Amniotic stem cell (primary cell): ENCODE measurements at places on chromosomes 11 and 22.

- DNase-seq = no peak
Measured at GRCh38 chr11:43985386-43985752, 42.9 kb downstream of the C11orf96 start.

- DNase-seq = no peak
Measured at GRCh38 chr11:10857459-10857708, 469 bp downstream of the ZBED5 start.

DNA sequence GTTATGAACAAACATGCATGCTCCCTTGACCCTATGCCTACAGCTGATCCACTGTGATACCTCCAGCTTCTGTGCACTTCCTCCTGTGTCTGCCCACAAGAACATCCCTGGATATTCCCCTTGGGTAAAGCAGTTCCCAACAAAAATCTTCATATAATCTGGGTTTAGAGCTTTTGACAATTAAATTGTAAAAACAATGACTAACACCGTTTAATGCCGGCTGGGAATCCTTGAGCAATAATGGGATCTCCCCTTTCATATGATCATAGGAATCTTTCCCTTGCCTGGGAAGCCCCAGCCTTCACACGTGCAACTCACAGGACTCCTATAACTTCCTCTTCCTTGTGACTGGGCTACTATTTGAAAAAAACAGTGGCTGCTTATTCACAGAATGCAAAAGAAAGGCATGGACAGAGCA lies 6.3 kb upstream of the ZC3H12C start:
- no peak for DNase-seq

GRCh38 chr11:113267493-113267892 lies 46.9 kb upstream of the TTC12 start:
- DNase-seq = no peak

GRCh38 chr22:44254811-44255210 lies 57.9 kb downstream of the SHISAL1 start:
- no peak for DNase-seq

- no peak for DNase-seq
Measured at GRCh38 chr22:27863001-27863400, 56.1 kb downstream of the PITPNB start.

DNA sequence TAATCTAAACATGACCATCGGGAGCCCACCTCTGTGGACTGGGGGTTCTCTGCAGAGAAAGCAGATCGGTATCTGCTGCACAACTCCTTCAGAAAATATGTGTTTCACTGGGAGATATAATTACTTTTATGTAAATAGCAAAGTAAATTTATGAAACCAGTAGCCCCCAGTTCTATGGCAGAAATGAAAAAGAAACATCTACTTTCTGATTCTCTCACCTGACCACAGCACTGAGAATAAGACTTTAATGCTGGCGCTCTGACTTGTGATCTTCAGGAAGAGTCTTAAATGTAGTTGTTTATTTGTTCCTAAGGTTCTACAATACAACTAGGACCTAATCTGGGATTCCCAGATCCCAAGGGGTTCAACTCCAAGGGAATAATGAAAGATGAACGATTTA lies 518.0 kb downstream of the DLG2 start:
- no peak for DNase-seq

DNA sequence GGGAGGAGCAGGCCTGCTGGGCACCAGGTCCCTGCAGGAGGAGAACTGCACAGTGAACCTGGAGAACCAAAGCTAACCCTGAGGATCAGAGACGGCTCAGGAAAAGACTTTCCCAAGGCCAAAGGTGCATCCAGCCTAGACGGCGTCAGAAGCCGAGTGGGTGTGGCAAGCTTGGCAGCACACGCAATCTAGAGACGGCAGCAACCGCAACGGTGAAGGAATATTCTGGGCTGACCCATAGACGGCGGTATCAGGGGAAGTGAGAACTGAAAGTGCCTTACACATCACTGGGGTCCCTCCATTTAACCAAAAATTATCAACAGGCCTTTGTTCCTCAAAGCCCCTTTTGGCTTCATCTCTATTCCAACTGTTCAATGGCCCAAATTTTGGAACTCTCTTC lies 26.2 kb downstream of the SPATA19 start:
- DNase-seq = no peak

DNA sequence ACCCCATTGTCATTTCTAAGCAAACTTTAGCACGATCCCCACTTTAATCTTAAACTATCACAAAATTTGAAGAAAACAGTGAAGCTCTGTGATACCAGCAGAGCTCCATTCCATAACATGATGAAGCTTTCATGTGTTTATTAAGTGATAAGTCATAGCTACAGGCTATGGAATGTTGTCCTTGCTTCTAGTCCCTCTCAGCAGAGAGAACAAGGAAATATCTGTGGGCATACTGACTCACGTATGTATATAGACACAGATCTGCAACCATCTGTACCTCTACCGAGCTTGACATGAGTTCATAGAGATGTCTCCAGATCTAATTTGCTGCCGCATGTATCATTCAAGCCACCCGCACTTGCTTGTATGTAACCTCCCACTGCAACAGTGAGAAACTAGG lies 588.9 kb downstream of the ETS1 start:
- DNase-seq = no peak

DNA sequence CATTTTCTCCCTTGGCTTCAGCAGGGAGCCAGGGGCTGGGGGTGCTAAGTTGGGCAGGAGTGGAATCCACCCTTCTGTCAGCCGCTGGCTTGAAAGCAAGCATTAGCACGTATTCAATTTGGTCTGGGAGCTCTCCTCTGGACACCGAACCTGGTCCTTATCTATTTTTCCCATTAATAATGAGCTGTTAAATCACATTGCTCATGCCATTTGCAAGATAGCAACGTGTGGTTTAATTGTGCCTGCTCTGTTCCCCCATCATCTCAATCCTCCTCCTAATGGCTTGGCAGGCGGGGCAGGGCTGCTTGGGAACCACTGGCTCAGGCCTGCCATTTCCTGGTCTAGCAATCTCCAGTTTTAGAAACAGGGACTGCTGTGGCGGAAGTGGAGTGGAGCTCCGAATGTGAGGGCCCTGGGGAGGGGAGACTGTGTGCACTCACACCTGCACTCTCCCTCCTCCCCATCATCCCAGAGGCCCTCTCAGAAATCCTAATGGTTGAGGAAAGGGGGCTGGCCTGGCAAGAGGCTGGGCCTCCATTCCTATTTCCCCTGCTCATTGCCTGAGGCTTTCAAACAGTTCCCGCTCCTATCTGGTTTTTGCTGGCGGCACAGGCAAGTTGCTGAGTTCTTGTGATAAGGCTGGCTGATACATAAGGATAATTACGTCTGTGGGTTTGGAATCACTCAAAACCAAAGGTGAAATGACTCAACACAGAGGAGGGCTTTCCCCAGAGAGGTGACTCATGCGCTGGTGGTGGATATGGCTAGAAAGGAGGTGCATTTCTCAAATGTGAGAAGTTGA lies 201.2 kb upstream of the E2F8 start:
- peak; percentile 69 for DNase-seq

- DNase-seq = no peak
Measured at GRCh38 chr11:103112364-103112763, 3.1 kb downstream of the DYNC2H1 start.

GRCh38 chr11:48088682-48089050 lies 108.3 kb downstream of the PTPRJ start:
- DNase-seq = no peak

DNA sequence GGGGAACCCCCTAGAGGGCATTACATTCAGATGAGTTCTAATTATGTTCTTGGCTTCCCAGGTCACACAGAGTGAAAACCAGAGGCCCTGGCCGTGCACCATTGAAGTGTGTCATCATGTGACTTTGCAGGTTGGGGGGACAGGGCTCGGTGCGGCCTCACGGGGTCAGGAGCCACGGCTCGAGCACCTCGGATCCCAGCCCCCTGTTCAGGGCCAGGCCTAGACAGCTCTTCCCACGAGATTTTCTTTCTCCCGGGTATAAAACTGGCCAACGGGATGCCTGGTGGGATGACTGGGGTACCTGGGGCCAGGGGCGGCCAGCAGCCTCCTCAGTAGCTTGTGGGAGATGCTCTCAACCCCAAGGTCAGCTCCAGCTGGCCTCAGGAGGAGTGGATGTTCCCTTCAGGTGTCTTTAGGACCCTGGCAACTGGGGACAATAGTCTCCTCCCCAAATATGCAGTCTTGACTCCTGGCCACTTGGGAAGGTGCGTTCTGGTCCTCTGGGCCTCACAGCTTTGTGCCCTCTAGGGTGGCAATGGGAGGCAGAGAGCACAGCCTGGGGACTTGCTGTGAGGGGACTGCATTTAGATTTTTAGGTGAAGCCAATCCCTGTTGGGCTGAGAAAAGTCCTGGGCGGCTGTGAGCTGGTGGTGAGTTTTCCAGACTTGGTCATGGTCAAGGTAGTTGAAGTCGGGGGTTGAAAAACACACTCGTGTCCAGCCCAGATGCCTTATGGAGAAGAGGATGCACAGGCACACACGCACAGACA lies 95.6 kb downstream of the KCNQ1 start:
- no peak for DNase-seq

GRCh38 chr11:15769203-15769602 lies 587.1 kb downstream of the SOX6 start:
- no peak for DNase-seq

DNA sequence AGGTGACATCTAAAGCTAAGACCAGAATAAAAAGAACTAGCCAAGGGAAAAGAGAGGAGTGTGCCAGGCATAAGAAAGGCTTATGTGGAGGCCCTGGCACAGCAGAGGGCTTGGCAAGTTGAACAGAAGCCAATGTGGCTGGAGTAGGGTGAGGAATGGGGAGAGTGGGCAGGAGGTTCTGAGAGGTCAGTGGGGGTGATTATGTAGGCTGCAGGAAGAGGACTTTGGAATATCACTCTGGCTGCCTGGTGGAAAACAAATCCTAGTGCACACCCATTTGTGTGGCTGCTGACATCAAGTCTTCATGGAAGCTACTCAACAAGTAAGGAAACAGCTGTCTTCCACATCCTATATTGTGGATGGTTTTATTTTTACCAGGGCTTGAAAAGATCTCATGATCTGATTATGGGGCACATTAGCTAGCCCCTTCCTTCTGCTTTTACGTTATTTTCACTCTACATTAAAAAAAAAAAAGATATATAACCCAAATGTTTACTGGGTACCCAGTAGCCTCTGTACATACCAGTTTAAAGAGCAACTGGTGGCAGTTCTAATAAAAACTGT lies 3.4 kb downstream of the MRPL16 start:
- no peak for DNase-seq

DNA sequence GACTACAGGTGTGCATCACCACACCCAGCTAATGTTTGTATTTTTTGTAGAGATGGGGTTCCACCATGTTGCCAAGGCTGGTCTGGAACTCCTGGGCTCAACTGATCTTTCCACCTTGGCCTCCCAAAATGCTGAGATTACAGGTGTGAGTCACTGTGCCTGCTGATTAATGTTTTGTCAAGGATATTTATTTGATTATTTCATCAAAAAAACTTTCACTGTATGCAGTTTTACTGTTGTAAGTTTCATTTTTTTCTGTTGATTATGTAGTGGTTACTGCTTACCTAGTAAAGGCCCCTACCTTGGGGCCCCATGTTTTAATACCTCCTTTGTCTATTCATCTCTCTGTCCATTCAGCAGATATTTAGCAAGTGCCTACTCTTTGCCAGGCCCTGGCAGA lies 16.7 kb upstream of the FAM168A start:
- DNase-seq = no peak

DNA sequence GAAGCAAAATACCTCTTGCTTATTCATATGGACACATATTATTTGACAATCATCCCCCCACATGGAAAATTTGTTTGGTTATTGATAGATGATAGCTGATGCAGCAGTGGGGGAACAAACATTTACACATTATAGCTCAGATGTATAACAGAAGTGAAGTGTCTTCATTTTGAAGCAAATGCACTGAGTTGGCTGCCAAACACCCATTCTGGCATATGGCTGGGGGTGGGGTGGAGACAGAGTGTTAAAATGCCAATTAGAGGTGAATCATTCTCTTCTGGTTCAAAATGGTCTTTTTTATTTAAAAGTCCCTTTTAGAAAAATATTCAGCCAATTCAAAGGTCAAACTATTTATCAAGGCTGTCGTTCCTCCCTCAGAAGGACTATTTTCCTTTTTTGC lies 157.3 kb upstream of the TRPC6 start:
- DNase-seq = no peak

DNA sequence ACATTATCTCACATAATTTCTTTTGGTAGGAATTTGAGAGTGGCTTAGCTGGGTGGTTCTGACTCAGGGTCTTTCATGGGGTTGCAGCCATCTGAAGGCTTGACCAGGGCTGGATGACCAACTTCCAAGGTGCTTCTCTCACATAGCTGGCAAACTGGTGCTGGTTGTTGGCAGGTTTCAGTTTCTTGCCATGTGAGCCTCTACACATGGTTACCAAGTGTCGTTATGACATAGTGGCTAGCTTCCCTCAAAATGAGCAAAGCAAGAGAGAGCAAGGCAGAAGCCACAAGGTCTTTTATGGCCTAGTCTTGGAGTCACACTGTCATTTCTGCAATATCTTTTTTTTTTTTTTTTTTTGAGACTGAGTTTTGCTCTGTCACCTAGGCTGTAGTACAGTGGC lies 4.2 kb upstream of the TFIP11 start:
- no peak for DNase-seq

- no peak for DNase-seq
Measured at GRCh38 chr11:76334826-76335389, 46.0 kb downstream of the THAP12 start.

- no peak for DNase-seq
Measured at GRCh38 chr11:8354622-8355415, 91.1 kb upstream of the LMO1 start.

GRCh38 chr11:91158891-91159537 lies 936.2 kb upstream of the CHORDC1 start:
- no peak for DNase-seq

- DNase-seq = no peak
Measured at GRCh38 chr11:77113382-77114088, 10.9 kb downstream of the OMP start.

DNA sequence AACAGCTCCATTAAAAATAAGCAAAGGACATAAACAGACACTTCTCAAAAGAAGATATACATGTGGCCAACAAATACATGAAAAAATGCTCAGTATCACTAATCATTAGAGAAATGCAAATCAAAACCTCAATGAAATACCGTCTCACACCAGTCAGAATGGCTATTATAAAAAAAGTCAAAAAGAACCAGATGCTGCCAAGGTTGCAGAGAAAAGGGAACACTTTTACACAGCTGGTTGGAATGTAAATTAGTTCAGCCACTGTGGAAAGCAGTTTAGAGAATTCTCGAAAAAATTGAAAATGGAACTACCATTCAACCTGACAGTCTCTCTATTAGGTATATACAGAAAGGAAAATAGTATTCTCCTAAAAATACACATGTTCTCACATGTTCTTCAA lies 102.4 kb upstream of the FIBIN start:
- DNase-seq = no peak

DNA sequence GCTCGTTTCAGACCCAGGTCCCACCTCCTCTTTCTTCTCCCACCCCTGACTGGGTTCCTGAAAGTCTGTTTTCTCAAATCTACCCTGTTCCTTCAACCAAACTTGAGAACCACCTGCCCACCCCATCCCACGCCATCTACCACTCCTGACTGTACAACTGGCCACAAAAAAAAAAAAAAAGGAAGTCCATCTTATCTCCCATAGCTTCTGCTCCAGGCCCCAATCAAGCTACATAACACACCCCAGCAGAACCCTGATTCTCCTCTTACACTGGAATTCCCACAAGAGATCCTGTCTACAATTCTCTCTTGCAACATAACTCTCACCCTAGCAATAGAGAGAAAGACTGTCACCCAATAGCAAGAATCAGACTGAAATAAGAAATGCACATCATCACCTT lies 39.2 kb upstream of the CHST1 start:
- DNase-seq = no peak
